ENCODE measurements at places on chromosomes 7 and 10. TPM values are rescaled to one million over a fixed set of nuclear protein-coding genes. Genes with fewer than 3 reads are reported as not detected.

The SRI gene
- total RNA-seq, result 87.4 TPM

DNA sequence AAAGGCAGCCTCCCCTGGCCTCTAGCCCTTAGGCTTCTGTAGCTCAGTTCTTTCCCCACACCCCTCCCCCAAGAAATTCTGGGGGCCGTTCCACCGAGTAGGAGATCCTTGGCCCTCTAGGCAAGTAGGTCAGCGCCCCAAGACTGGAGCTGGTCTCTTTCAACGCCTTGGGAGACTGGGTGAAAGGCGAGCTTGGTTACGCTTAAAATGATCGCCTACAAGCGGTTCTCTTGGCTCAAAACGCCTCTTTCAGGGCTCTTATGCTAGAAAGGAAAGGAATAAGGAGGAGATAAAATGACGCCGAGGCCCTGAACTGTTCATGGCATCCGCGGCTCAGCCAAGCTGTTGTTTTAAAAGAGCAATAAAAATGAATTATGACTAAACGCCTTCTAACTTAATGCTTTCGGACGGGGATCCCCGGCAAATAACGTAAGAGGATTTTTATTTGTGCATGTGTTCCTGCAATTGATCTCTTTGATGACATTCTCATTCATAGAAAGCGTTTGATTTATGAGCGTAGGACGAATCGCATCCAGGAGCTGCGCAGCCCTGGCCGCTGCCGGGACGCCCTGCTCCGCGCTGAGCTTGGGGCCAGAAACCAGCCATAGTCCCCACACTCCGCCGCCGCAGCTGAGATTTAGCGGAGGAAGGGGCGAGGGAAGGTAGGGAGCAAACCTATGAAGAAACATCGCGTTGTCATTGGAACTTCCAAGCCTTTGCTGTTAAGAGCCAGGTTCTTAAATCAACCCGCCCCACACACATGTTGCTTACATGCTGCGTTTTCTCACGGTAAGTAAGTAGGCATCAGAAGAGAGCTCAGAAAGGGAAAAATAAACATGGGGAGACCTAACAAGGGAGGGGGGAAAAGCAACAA lies 3.0 kb upstream of the HOXA1 start:
- peak overlapping the region; percentile 5 for H3K4me3 ChIP-seq
- H3K27ac ChIP-seq, result peak overlapping the region; percentile 64
- no peaks in the 10 kb centered on the region for H3K36me3 ChIP-seq
- DNase-seq, result no peak
- H3K27me3 ChIP-seq, result peaks cover 100% of the 10 kb centered on the region
- peaks cover 13% of the 10 kb centered on the region for H3K4me1 ChIP-seq

- no peak overlapping the region for H3K27ac ChIP-seq
- no peak for DNase-seq
- H3K4me1 ChIP-seq, result no peaks in the 10 kb centered on the region
Observed at GRCh38 chr7:43296306-43296705, 183.9 kb downstream of the HECW1 start.

The POU6F2 gene
- total RNA-seq, result 0.05 TPM

DNA sequence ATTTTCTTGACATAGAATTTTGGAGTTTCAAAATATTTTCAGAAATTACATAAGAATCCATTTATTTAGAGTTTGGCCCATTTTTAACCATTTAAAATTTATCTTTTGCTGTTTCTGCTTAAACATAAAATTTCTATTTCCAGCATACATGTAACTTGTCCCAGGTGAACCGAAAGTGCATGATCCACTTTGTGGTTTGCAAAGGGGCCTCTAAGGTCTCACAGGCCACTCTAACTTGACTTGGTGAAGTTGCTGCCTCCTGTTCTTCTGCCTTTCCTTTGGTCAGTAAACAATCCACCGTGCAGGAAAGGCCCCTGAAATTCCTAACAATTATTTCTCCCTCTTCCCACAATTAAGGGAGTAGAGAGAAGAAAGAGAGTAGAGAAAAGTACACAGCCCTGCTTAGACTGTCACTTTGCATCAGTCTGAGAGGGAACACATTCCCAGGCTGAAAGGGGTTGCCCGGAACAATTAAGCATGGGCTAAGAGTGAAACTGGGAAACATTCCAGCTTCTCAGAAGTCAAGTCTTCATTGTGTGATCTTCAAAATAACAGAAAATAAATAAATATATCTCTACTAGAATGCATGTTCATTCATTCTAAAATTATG lies 79.5 kb upstream of the SEMA3A start:
- H3K4me1 ChIP-seq, result no peaks in the 10 kb centered on the region
- no peak for DNase-seq
- no peak overlapping the region for H3K27ac ChIP-seq
- H3K27me3 ChIP-seq, result no peaks in the 10 kb centered on the region
- H3K4me3 ChIP-seq, result no peak overlapping the region
- no peaks in the 10 kb centered on the region for H3K36me3 ChIP-seq

- no peaks in the 10 kb centered on the region for H3K36me3 ChIP-seq
- peak overlapping the region; percentile 83 for H3K4me3 ChIP-seq
- H3K27me3 ChIP-seq, result no peaks in the 10 kb centered on the region
- H3K27ac ChIP-seq, result peak overlapping the region; percentile 98
- peaks cover 7% of the 10 kb centered on the region for H3K4me1 ChIP-seq
Observed at GRCh38 chr10:87861566-87861952, 1.8 kb downstream of the KLLN start.

The CHRM2 gene
- 0.33 TPM for total RNA-seq

DNA sequence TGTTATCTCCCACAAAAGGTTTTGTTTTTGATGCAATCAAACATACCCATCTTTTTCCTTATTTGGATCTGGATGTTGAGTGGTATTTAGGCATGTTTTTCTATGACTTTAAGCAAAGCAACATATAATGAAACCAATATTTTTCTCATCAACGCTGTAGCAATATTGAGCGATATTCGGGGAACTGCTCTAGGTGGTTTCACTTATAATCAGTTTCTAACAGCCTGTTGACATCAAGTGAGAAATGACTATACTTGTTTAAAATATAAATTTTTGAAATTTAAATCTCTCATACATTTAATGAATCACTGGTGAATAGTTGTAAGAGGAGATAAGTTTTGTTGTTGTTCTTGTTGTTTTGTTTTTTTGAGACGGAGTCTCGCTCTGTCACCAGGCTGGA lies 52.8 kb upstream of the CCAR1 start:
- no peaks in the 10 kb centered on the region for H3K27me3 ChIP-seq
- no peak for DNase-seq
- H3K4me1 ChIP-seq, result no peaks in the 10 kb centered on the region
- no peak overlapping the region for H3K4me3 ChIP-seq

The TWIST1 gene
- total RNA-seq, result 0.66 TPM

The TMEM213 gene
- total RNA-seq, result 0.05 TPM

GRCh38 chr10:118332236-118332635 lies 9.9 kb downstream of the FAM204A start:
- DNase-seq, result no peak
- H3K36me3 ChIP-seq, result peaks cover 57% of the 10 kb centered on the region
- no peaks in the 10 kb centered on the region for H3K4me1 ChIP-seq
- H3K4me3 ChIP-seq, result no peak overlapping the region
- no peak overlapping the region for H3K27ac ChIP-seq
- no peaks in the 10 kb centered on the region for H3K27me3 ChIP-seq

The NPVF gene
- 0.05 TPM for total RNA-seq

The CPN1 gene
- total RNA-seq, result not detected

The CALML5 gene
- total RNA-seq, result 32.6 TPM

The COL28A1 gene
- total RNA-seq, result 0.24 TPM
